ENCODE measurements at places on chromosomes 11 and 22.

GRCh38 chr22:26271427-26271826, 102.2 kb downstream of the SEZ6L start:
- DNase-seq = no peak

DNA sequence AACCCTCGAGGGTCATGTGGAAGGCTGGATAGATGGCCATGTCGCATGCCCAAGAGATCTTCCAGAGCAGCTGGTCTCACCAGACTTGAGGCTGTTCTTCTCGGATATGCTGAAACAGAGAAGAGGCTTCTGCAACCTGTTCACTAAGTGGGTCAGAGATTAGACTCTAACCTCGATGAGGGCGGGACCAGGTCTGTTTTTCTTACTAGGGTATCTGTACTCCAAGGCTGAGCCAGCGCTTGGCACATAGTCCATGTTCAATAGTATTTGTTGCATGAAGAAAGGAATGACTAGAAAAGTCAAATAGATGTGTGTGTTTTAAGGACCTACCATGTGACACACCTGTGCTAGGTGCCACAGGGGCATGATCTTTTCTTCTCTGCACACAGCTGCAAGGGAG, 43.6 kb downstream of the ABTB2 start:
- DNase-seq = no peak

DNA sequence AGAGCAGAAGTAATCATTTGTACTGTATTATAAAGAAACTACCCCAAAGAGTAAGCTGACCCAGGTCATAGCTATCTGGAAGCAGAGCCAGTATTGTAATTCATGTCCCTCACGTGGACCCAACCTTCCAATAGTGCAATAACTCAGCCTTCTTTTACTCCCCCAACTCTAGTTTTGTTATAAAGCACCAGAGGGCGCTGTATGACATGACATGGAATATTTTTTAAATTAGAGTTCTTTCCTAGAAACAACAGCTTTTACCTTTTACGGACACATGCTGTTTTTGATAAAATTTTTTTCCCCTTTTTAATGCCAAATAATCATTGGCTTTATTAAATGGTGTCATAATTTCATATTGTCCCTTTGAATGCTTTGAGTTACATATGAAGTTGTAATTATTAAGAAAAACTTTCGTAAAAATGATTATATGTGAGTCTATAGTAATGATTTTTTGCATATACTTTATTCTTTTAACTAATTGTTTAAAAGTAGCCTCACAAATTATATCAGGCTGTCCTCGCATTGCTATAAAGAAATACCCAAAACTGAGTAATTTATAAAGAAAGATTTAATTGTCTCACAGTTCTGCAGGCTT, 76.9 kb downstream of the DKK3 start:
- DNase-seq = peak; percentile 2

- DNase-seq = no peak
Observed at GRCh38 chr11:122897606-122898210, 15.1 kb downstream of the JHY start.

GRCh38 chr22:19984201-19984753, 32.3 kb downstream of the ARVCF start:
- DNase-seq = no peak

DNA sequence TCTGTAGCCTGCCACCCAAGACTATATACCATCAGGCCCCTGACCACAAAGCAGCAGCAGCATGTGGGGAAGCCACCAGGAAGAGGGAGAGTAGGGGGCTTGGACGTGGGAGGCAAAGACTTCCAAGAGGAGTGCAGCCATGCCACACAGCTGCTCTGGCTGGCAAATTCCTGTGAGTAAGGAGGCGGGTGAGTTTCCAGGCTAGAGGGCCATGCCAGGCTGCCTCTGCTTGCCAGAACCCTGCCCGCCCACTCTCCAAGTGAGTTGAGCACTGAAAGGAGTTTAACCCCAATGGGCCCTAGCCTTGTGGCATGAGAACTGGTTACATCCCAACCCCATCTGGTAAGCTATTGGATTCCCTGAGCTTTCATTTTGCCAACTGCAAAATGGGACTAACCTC, 4.7 kb upstream of the DGAT2 start:
- DNase-seq = no peak

DNA sequence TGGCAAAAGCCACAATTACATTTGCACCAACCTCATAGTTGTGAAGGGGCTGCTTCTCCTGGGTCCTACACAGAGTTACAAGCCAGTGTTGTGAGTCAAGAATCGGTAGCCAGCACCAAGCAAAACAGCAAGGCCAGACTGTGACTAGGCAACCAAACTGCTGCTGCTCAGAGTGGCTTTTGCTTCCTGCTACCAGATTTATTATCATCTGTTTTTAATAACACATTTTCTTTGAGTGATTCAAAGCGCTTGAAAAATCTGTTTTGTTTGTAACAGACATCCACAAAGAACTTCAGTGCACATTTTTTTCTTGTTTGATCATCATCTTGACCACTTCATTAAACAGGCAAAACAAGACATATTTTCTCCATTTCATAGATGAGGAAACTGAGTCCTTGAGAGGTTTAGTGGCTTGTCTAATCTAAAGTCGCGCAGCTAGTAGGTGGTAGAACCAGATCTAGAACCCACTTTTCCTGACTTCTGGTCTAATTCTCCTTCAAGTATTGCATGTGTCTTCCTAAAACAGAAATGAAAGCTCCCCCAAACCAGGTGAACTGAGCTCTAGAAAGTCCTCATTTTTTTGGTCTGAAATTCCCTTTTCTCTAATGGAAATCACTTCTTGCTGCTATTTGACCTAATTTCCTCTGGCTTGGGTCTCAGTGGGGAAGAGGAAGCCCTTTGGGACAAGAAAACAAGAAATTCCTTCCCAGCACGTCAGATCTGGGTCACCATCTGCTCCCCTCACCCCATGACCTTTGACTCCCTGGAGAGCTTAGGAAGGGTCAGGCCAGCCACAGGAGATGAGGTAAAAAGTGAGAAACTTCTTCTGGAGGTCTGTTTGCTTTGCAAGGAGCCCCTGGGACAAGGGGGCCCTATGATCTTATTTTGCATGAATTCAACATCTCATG, 39.9 kb downstream of the CWC15 start:
- no peak for DNase-seq

DNA sequence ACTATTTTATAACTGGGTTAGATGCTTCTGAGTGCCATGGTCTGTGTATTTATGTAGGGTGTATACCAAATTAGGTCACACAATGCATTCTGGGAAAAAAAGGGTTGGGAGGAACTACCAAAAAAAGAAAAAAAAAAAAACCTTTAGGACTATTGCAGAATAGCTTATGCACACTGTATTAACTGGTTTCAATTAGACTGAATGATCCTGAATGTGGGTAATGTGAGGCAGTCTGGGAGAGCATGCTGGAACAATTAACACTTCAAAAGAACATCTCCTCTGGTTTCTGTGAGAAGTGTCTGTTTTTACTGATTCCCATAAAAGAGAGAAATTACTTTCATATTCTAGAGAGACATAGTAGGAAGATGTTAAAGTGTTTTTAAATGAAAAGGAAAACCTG, 521.3 kb downstream of the DLG2 start:
- no peak for DNase-seq

DNA sequence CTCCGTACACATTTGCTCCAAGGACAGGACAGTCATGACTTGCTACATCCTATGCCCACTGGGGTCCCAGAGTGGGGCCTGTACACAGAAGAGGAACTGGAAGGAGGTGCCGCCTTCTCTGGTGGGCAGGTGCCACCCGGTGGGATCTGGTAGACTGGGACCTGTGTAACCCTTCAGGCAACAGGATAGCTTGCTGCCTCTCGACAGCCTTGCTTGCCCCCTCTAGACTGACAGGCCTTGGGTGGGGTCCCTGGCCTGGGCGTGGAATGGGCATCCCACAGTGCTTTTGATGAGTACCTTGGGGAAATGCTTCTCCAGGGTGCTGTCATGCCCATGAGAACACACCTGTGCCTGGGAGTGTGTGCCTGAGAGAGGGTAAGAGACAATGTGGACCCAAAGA, 15.8 kb downstream of the SHANK3 start:
- DNase-seq = no peak

GRCh38 chr11:130118165-130118564, 41.4 kb upstream of the ST14 start:
- DNase-seq = no peak

GRCh38 chr11:75341612-75342011, 9.8 kb downstream of the ARRB1 start:
- DNase-seq = no peak

DNA sequence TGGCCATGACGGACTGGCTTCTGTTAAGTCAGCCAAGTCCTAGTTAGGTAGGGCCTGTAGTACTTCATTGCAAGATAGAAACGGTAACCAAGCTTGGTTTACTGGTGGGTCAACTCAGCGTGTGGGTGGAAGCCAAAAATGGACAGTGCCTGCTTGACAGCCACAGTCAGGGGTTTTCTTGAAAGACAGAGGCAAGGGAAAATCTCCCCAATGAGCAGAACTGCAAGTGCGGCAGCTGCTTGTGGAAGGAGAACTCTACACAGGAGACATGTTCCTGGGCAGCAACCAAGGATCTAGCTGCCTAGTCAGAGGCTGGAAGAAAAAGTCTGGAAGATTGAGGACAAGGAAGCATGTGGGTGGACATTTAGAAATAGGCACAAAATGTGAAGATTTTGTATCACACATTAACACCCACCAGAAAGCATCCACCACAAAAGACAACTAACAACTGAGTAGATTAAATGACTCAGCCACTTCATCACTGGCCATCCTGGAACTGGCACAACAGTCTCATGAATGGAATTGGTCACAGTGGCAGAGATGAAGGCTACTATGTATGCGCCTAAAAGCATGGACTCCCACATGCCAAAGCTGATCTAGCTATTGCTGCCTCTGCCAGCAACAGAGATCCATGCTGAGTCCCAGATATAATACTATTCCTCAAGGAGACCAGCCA, 40.9 kb upstream of the SCUBE2 start:
- DNase-seq = no peak

- no peak for DNase-seq
Observed at GRCh38 chr11:35911013-35911412, 32.8 kb upstream of the LDLRAD3 start.

GRCh38 chr11:104148074-104148473, 15.9 kb downstream of the PDGFD start:
- no peak for DNase-seq

GRCh38 chr11:131687291-131688047, 317.1 kb downstream of the NTM start:
- DNase-seq = no peak

- DNase-seq = no peak
Observed at GRCh38 chr11:1167256-1167655, 9.5 kb downstream of the MUC5AC start.

- no peak for DNase-seq
Observed at GRCh38 chr11:131642756-131643531, 272.5 kb downstream of the NTM start.

DNA sequence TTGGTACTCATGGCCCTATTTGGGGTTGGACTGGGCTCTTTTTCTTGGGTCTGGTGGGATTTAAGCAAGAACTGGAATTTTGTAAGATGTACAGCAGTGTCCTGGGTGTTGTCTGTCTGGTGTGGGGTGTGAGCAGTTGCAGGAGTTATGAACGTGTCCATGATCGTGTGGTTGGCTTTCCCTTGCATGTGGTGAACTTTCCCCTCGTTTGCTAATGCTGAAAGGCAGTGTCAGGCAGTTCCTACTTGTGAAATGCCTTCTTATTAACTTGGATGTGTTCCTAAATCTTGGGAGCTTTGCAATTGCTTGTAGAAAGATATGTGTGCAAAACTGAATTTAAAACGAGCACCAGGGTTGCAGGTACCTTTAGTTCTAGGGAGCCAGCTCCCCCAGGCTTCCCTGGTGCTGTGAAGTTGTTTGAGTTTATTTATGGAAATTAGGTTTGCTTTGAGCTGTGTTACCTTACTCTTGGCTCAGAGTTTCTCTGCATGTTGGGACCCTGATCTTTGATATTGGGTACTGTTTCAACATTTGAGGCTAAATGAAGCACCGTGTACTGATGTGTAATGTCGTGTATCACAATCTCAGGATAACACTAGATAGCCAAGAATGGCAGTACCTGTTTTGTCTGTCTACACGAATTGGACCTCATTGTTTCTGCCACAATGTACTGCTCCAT, 35.8 kb upstream of the HSD17B12 start:
- DNase-seq = no peak

- DNase-seq = no peak
Observed at GRCh38 chr11:39732001-39732400, 1727.5 kb downstream of the LRRC4C start.

DNA sequence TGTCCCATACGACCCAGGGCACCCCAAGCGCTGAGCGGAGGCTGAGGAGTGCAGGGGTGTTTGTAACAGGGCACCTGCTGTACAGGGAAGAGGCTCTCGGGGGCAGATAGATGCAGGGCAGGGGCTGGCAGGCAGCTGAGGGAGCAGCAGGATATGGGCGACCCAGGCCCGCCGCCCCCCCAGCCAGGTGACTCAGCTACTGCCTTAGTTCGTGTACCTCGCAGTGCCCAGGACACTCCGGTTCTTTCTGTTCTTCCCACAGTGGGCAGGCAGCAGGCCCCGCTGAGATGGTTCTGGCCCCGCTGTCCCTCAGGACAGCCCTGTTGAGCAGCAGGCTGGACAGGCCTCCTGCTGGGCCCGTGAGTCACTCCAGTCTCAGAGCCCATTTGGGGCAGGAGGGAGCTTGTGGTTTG, 16.2 kb downstream of the PHLDA2 start:
- no peak for DNase-seq

Data from NCI-H2081 treated with DMSO at 0.1 percent for 48 hours (cell line).